Heart left ventricle (tissue), 16 donors: ENCODE measurements at places on chromosomes 3 and 15. TPM values are rescaled to one million over a fixed set of nuclear protein-coding genes. Genes with fewer than 3 reads are reported as not detected.

ARGFX gene
- total RNA-seq = not detected

SCN5A gene
- 216 TPM for total RNA-seq

RGMA gene
- 14.8 TPM for total RNA-seq

SLC6A1 gene
- total RNA-seq = 2.2 TPM

KLHL40 gene
- total RNA-seq = 0.19 TPM

ZKSCAN7 gene
- 2.2 TPM for total RNA-seq

GATA2 gene
- 30.7 TPM for total RNA-seq

PTPN23 gene
- 16.9 TPM for total RNA-seq

GPR62 gene
- not detected for total RNA-seq

CELSR3 gene
- 0.24 TPM for total RNA-seq

SI gene
- not detected for total RNA-seq

RIOX2 gene
- 12.1 TPM for total RNA-seq

FOXL2NB gene
- total RNA-seq = not detected

DNA sequence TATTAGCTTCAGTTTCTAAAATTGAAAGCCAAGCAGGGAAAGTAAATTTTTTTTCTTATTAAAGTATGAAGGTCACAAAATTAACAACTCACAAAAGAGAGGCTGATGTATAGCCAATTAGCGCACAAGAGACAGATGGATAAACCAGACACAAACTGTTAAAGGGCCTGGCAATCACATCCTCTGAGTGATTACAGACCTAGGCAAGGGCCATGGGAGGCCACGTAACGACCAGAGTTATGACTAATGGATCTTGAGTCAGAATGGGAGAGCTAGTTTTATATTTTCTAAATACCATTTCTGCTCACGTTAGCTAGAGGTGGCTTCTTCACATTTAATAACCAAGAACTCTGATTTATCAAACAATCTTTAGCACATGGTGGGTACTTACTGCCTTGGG, 17.8 kb upstream of the SCAMP5 start:
- no peak for DNase-seq

GRCh38 chr3:184236636-184237035, 7.3 kb downstream of the VWA5B2 start:
- DNase-seq = no peak

DNA sequence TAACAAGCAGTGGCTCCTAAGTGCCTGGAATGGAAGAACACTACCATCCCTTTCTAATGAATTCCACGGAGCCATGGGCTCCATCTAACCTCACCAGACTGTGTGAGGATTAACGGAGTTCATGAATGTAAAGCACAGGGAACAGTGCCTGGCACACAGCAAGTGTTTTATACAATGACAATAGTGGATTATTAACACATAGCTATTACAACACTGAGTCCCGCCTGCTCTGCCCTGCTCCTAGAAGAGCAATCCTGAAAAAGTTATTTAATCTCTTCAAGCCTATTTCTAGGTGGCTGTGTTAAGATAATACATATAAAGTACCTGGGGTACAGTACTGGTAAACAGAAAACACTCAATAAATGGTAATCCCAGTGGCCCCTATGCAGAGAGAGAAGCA, 51.4 kb downstream of the RYK start:
- DNase-seq = no peak

DNA sequence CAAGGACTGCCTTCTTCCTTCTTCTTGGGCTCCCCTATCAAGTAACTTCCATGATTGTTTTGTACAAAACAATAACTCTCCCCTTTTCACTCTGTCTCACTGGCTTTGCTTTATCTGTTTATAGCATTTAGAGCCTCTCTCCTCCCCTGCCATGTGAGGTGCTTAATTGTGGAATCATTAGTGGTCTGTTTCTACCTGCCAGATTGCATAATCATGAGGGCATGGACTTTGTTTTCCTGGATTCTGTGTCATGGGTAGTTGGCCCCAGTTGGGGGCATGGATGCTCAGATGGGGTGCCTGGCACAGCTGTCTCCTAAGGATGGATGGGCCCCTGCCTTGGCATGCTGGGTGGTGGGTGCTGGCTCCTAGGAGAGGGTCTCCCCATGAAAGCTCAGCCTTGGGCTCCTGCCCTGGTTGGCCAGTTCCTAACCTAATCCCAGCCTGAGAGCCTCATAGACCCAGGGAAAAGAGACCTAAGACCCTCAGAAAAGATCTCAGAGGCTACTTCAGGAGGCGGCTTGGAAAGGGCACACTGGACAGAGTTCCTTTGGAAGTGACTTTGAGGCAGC, 8.0 kb upstream of the CTXND1 start:
- DNase-seq = no peak

DNA sequence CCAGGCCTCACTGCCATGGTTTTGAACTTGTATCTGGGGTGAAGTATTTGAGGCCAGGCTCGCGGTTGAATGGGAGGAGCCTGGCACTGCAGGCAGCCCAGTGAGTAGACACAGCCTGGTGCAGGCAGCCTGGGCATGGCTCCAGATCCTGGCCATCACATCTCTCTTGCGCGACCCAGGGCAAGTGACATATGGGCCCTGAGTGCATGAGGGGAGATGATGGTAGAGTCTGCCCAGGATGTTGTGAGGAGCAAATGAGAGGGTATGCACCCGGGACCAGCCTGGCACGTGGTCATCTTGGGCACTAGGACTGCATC, 103.5 kb downstream of the TBC1D2B start:
- DNase-seq = peak; percentile 66

DNA sequence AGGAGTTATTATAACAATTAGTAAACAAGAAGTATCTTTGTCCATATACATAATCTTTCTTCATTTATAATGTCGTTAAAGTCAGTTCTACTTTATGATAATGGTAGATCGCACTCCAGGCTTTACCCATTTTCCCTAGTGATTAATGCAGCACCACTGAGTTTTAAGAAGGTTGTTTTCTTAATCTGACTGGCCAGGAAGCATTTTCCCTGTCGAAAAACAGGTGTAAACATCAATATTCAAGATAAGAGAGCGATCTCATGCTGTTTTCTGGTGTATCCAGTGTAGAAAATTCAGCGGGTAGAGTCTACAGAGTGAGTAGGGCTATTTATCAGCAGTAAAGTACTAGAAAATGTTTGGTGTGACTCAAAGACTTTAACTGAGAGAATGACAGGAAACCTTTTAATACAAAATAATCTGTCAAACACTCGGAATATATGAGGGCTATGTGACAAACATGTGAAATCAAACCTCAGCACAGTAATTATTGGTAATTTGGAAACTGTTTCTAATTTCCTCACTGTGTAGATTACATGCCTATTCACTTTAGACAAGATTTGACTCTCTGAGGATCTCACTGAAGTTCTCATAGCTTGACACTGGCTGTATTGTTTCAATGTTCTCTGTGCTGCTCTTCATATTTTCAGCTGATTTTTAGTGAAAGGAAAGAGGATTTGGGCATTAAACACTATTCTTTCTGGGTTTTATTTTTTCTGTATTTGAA, 1013.2 kb downstream of the VGLL3 start:
- DNase-seq = no peak

- no peak for DNase-seq
These were observed 464.1 kb upstream of the RARB start for GRCh38 chr3:24963762-24964625.

DNA sequence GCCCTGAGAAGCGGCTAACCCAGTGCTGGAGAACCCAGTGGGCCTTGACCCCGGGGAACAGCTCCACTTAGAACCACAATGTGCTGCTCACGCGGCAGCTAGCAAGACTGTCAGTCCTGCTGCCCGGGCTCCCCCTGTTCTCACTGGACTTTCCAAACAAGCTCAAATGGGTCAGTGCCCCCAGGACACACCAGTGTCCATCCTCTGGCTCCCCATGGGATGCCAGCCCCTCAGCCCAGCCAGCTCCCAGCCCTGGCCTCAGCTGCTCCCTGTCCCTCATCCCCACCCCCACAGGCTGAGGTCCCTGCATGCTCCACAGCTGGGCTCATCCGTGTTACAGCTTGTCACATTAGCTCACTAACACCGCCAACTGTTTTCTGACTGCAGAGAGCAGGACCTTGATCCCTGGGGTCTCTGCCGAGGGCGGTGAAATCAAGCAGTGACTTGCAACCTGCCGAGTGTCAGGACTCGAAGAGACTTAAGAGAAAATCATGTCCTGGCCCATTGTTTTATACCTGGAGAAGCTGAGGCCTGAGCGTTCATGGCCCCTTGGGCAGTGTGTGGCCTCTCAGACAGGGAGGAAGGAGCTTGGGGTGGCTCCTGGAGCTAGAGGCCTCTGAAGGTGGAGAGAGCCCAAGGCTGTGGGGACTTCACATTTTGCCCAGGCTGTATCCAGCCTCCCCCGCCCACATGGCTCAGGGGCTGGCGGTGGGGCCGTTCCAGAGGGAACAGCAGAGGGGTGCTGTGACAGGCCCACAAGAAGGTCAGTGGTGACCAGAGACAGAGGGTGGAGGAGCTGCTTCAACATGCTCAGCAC, 157.5 kb downstream of the MEGF11 start:
- no peak for DNase-seq

DNA sequence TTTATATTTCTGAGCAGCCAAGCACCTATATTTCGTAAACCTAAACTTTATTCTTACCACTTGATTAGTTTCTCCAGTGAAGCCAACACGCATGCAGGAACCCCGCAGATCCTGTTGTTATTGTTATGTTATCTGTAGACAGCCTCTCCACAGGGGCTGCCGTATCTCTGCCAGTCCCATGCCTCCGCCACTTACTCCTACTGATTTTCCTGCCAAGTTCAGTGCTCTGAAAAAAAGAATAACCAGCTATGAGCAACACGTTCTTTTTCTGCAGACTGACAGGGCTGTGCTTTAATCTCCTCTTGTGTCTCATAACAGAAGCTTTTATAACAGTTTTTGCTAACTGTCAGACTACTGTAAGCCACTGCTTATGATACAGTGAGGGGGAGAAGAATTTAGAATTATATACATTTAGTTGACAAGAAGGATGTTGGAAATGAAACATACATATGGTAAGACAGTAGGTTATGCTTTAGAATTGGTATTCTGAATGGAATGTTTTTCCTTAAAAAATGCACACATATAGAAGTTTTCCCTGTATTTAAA, 347.4 kb downstream of the SI start:
- DNase-seq = no peak

- no peak for DNase-seq
These were observed 109.1 kb downstream of the UBE3A start for GRCh38 chr15:25329696-25330095.

DNA sequence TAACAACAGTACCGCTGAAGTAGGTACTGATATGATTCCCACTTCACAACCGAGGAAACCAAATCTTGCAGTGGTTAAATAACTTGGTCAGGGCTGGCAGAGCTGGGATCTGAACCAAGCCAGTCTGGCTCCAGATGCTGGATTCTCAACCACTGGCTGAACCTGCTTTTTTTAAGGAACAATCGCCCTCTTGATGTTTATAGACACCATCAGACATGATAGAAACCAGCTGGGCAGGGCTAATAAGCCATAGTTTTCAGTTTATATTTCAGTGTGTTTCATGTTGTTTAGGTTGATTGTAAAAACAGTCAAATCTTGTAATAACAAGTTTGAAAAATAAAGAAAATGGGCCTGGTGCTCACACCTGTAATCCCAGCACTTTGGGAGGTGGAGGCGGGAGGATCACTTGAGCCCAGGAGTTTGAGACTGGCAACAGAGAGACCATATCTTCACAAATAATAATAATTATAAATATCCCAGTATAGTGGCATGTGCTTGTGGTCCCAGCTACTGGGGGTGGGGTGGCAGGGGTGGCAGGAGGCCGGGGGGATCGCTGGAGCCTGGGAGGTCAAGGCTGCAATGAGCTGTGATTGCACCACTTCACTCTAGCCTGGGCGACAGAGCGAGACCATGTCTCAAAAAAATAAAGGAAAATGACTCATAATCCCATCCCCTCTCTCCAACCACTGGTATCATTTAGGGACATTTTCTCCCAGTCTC, 36.7 kb downstream of the XYLB start:
- no peak for DNase-seq

DNA sequence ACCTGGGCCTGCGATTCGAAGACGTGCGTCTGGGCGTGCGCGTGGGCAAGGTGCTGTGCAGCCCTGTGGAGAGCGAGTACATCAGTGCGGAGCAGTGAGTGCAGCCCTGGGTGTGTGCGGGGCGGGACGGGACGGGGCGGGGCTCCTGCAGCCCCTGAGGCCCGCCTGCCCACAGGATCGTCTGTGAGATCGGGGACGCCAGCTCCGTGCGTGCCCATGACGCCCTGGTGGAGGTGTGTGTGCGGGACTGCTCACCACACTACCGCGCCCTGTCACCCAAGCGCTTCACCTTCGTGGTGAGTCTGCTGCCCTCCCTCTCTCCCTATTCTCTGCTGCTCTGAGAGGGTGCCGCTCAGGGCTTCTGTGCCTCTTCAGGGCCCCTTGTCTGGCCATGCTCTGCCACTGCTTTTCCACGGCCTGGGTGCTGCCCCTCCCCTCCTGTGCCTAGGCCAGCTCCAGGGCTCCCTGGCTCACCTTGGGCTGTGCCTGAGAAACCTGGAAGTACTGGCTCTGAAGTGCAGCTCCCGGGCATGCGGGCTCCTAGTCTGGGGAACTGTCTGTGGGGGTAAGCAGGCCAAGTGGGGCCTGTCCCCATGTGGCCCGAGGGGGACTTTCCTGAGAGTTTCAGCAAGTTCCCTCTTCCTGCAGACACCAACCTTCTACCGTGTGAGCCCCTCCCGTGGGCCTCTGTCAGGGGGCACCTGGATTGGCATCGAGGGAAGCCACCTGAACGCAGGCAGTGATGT, 31.8 kb downstream of the PLXNA1 start:
- DNase-seq = no peak

DNA sequence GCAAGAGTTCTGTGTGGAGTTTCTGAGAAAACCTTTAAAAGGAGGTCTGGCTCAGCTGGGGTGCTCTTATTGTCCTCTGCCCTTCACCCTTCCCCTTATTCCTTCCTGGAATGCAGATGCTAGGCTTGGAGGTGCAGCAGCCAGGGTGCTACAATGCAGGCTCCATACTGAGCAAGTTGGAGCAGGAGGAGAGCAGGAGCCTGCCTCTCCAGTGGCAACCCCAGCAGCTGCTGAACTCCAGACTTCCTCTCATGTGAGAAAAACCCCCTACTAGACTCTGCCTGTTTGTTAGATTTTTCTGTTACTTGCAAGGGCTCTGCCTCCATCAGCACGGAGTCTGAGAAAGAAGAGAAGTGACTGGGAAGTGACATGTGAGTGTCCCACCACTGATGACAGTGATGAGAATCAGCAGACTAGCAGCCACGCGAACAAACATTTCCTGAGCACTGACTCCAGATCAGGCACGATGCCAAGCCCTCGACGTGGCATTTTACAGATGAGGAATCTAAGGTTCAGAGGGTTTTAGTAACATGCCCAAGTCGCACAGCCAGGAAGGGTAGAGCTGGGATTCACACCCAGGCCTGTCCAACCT, 16.1 kb upstream of the RARRES1 start:
- no peak for DNase-seq

GRCh38 chr3:141178026-141178425, 53.6 kb upstream of the PXYLP1 start:
- DNase-seq = no peak

- DNase-seq = no peak
These were observed 33.2 kb downstream of the ST3GAL6 start for GRCh38 chr3:98796334-98796733.

DNA sequence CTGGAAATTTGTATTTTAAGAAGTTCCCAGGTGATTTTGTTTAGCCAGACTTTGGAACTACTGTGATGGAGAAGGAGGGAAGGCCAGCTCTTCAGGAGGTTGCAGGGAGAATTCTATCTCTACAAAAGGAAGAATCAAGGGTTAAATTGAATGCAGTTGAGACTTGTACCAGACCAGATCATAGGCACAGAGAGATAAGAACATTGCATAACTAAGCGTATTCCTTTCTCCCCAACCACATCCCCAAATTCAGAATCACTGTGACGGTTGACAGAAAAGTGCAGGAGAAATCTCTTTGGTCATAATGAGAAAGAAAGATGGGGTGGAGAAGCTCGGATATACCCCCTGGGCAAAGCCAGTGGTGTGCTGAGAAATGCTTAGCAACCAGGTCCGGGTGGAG, 7.2 kb downstream of the PLD1 start:
- DNase-seq = no peak
